ENCODE measurements at places on chromosomes 16 and 17.
A peak's percentile ranks its signal among the peaks of the same experiment; 100 is the strongest.

DNA sequence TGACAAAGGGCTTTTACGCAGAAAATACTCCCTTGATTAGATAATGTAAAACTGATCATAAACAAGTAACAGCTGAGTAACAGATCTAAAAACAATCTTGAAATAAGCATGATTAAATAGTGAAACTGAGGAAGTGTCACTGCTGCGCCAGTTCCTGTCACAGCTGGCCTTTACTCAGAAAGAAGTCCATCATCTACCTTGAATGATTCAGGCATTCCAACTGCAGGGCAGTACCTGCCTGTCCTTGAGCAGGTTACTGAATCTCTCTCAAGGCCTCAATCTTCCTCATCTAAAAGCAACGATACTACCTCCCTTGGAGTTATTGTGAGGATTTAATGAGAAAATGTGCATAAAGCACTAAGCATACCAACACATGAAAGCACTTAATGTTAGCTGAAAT is 12.7 kb downstream of the PHLPP2 start:
- no peak for DNase-seq

GRCh38 chr16:86459266-86459665 is 51.1 kb upstream of the FOXF1 start:
- DNase-seq: no peak

GRCh38 chr17:43878260-43879175 is 28.8 kb downstream of the MPP2 start:
- DNase-seq: peak; percentile 89

DNA sequence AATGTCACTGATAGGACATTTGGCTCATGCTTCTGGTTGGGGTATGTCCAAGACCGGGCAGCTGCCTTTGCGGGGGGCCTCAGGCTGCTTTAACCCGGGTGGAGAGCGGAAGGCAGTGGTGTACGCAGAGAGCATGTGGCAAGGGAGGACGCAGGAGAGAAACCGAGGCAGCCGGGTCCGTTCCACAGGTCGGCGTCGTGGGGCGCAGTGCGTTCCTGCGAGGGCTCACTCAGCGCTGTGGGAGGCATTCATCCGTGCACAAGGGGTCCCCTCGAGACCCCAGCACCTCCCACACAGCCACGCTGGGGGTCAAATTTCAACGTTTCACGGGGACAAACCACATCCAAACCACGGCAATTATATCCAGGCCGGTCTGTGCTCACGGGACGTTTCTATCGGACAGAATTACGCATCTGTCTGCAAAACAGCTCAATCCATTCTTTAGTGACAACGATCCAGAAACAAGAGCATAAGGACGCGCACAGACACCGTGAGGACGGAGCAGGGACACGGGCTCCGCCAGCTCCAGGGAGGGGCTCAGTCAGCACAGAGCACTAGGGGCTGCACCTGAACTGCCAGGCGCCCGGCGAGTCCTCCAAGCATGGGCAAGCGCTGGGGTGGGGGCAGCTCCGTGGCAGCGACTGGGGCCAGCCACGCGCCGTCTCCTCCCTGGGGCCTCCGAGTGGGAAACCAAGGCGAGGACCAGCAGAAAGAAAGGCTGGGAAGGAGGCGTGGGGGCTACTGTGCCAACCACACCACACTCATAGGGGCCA is 108.4 kb upstream of the METRNL start:
- no peak for DNase-seq

DNA sequence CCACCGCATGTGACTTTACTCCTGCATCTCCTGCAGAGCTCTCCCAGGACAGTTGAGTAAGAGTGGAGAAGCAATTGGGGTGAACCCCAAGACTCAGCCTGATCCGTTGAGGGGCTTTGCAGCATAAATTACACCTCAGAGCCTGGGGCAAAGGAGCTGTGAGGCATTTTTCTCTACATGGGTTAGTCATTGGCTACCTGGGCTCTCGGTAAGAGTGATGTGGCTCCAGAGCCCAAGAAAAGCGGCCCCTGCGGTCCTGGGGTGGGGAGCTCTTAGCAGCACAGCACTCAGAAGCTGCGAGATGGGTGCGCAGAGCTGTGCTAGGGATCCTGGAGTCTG is 40.4 kb upstream of the C16orf78 start:
- no peak for DNase-seq

GRCh38 chr17:62822080-62822904 is 14.2 kb upstream of the MARCHF10 start:
- DNase-seq: no peak

DNA sequence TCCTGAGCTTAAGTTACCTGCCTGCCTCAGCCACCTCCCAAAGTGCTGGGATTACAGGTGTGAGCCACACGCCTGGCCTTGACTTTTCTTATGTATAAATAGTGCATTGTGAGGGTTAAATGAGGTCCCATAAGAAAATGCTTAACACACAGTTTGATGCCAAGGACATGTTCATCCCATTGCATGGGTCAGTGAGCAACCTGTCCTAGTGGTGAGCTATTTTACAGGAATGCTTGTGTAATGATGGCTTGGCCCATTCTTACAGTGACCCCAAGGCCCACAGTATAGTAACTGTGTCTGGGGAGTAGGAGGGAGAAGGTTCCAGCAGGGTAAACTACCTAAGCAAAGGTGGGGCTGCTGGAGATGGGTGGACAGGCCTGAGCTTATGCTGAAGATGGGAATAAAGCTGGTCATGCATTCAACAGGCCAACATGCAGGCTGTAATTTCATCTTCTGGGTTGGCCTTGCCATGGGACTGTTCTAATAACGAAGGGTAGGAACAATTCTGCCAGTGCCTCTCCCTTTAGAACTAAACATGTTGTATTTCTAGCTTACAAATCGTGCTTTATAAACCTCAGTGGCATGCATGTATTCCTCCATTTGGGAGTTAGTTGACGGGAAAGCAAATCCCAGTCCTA is 6.2 kb downstream of the ACSF2 start:
- DNase-seq: no peak

- peak; percentile 57 for DNase-seq
Observed at GRCh38 chr17:700504-701094, 14.0 kb downstream of the VPS53 start.

DNA sequence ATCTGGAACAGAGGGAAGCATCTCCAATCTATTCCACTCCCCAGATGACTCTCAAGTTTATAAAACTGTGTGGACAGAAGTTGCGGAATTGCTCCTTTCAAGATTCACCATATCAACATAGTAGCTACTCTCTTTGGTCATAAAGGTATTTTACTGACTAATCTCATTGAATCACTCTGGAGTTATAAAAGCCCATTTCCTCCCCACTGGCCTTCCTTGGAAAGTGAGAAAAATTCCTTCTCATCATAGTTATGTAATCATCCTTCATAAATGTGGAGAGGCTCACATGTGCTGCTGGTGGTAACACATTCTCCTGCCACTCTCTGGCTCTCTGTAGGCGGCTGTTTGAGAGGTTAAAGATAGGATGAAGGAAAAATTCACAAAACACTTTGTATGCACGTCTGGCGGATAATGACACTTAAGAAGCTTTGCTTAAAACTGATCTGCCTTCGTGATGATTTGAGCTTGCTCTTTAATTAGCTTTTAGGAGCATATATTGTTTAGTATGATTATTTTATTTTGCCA is 1034.0 kb upstream of the EEF2KMT start:
- peak; percentile 73 for DNase-seq

- peak; percentile 86 for DNase-seq
Observed at GRCh38 chr17:50199803-50200456, 1.5 kb downstream of the COL1A1 start.

- peak; percentile 96 for DNase-seq
Observed at GRCh38 chr17:27504188-27504995, 48.1 kb downstream of the KSR1 start.

DNA sequence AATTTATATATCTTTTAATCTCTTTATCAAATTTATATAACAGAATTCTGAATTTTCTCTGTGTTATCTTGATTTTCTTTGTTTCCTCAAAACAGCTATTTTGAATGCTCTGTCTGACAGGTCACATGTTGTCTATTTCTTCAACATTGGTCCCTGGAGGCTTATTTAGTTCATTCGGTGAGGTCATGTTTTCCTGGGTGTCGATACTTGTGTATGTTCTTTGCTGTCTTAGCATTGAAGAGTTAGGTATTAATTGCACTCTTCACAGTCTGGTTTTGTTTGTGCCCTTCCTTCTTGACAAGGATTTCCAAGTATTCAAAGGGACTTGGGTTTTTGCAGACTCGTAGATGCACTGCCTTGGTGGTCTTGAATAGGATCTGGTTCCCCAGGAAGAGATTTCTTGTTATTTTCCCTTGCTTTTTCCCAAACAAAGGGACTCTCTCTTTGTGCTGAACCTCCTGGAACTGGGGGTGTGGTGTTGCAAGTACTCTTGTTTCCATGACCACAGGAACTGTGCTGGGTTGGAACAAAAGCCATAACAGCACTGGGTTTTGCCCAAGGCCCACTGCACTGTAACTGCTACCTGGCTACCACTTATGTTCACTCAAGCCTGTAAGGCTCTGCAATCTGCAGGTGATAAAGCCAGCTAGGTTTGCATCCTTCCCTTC is 1483.0 kb downstream of the CDH8 start:
- DNase-seq: no peak

- DNase-seq: no peak
Observed at GRCh38 chr17:57522042-57523005, 222.8 kb downstream of the CCDC182 start.

GRCh38 chr17:6110088-6110487 is 39.9 kb downstream of the WSCD1 start:
- no peak for DNase-seq

DNA sequence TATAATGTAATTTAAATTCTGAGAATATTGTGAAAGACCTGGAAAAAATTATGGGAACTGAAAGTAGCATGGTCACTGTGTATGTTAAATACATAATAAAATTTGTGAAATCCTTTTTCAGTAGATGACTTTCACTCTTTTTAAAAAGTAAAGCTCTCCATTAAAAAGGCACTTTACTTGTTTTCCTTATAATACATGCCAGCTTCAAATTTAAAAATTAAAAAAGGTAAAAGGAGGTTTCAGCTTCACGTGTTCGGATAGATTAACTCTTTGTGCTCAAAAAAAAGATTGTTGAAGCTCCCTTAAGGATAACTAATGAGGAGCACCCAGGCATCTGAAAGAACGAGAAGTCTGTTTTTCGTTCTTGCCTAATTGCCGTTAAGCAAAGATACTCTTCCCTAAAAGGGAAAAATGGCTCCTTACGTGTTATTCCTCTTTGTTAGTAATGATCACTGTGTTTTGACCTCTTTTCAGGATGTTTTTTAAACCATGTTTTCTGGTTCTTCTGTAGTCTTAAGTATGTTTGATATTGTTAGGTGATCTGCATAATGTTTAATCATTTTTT is 87.8 kb downstream of the TUBD1 start:
- no peak for DNase-seq

DNA sequence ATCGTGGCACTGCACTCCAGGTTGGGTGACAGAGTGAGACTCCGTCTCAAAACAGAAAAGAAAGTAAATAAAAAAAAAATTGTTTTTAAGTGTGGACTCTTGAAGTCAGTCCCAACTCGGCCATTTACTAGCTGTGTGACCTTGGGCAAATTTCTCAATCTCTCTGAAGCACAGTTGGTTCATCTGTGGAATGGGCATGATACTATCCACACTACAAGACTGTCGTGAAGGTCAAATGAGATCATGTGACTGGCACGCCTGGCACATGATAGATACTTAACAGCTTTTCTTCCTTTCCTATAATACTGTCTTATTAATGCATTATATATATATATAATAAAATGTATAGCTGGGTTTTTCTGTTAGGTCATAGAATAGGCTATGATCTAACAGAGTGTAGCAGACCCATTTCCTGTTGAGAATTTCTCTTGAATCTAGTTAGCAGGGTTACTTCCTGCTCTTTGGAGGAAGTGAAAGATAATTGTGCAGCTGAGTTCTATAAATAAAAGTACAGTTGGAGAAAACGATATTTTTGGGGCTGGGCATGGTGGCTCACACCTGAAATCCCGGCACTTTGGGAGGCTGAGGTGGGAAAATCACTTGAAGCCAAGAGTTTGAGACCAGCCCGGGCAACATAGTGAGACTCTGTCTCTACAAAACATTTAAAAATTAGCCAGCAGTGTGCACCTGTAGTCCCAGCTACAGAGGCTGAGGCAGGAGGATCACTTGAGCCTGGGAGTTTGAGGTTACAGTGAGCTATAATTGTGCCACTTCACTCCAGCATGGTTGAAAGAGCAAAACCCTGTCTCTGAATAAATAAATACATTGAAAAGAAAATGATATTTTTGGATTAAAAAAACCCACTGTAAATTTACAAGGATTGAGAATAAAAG is 7.3 kb downstream of the MILR1 start:
- DNase-seq: no peak

DNA sequence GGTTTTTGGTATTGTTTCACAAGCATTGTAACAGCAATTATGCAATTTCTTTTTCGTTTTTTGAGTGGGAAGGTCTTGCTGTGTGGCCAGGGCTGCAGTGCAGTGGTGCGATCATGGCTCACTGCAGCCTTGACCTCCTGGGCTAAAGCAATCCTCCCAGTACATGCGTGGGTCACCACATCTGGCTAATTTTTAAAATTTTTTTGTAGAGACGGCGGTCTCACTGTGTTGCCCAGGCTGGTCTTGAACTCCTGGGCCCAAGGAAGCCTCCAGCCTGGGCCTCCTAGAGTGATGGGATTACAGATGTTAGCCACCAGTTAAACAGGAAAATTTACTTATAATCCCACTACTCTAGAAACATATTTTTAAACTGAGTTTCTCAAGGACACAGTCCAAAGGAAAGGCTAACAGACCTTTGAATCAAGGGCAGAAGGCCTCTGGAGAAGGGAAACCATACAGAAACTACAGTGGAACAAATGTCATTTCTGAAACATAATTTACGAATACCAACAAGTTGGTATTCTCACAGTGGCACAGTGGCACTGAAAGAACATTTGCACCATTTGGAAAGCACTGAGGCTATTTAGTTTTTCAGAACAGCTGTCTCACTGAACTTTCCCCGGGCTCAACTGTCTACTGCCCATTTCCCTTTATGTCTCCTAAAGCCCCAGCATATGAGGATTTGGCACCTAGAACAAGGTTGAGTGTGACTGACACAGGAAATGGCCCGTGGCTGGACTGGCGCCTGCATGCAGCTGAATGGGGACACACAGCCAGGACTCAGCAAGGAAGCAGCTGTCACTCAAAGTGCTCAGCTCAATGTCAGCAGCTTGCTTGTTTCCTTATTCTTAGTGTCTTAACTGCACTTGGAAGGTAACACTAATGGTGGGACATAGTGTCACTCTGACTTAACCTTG is 2.8 kb upstream of the PRKAR1A start:
- peak; percentile 70 for DNase-seq

DNA sequence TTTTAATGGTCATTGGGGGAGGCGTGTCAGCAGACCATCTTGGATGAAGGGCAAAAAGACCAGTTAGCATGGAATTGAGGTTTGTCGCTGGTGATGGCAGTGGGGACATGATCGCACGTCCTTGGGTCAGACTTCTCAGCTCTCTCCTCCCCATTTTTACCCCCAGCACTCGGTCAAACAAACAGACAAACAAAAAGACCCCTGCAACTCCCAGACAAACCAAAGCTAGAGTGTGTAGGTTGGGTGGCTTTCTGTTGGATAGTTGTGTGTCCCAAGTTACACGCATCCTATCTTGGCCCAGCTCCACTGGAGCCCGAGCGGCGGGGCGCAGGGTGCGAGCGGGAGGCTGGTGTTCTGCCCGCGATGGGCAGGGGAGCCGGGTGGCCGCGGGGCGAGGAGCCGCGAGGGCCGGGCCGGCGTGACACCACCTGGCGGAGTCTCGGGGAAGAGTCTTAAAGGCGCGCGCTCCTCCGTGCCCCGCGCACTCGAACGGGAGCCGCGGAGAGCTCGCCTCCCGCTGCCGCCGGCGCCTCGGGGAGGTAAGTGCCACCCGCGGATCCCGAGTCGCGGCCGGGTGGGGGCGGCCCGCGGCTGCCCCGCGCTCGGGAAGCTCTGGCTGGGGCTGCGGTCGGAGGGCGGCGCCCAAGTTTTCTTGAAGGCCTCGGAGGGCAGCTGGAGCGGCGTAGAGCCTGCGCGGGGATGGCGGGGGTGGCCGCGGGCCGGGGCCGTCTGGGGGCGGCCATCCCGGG is 18.5 kb upstream of the NTN1 start:
- peak; percentile 29 for DNase-seq
